Thyroid gland (tissue), 4 donors: ENCODE measurements at places on chromosomes 5 and 9. TPM values are rescaled to one million over a fixed set of nuclear protein-coding genes. Genes with fewer than 3 reads are reported as not detected.

NR5A1 gene
- not detected for total RNA-seq

ABL1 gene
- total RNA-seq = 77.8 TPM

SPINK6 gene
- total RNA-seq = not detected

TAF1L gene
- total RNA-seq = 0.11 TPM

- DNase-seq = no peak
These were observed 112.2 kb downstream of the MVB12B start for GRCh38 chr9:126438741-126439401.

- DNase-seq = no peak
These were observed 11.1 kb downstream of the PCDH1 start for GRCh38 chr5:141867139-141867538.

DNA sequence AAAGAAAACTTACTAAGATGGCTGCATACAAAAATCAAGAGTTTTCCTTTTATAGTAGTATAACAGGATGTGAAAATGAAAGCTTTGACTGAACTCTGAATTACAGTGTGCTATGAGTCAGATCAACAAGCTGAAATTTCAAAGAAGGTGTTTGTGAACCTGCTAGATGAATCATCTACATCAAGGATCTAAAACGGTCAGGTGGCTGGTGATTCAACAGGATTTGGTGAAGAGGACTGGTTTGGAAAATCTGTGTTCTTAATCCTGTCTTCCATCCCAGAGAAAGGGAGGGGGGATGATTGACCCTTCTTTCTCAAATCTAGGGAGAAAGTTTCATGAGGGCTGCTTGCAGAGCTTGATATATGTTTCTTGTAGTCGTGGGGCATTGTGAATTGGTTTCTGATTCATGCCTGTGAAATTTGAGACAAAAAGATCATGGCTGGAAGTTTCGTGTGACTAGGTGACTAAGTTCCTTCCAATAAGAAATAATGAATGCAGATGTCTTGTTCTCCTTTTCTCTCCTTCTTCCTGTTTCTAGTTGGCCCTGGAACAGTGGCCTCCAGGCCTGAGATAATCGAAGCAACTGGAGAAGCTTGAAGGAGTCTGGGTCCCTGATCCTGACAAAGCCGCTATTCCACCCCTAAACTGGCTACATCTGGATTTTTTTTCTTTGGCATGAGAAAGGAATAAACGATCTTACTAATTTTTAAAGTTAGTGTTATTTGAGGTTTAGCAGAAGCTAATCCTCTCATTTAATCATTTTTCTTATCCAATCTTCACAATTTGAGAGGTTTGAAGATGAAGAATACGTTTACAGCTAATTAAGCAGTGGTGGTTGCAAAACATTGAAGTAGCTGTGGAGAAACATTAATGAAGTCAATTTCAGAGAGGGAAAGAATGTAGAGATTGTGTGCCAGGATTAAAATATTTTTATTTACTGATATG, 67.2 kb downstream of the MRPS30 start:
- no peak for DNase-seq

DNA sequence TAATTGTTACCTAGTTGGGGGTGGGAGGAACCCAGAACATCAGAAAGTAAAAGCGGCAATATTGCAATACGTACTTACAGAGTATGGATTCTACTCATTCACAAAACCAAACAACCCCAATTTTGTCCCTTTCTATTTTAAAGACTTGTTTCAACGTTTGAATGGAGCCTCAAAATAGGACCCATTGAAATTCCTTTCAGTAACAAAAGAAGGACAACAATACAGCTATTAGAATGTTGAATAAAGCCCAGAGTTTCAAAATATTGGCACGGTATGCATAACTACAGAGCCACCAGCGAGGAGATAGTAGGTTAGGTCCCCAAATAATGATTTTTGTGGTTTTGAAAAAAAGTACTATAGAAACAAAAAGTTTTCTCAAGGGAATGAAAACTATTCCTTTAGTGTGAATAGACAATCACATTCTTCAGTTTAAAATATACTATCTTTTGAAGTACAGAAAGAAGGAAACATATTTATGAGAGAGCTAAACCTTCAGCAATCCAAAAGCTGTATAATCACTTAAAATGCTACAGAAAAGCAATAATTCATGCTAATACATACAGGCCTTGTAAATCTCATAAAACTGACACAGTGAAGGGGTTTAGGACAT, 235.5 kb downstream of the RFX3 start:
- DNase-seq = no peak

DNA sequence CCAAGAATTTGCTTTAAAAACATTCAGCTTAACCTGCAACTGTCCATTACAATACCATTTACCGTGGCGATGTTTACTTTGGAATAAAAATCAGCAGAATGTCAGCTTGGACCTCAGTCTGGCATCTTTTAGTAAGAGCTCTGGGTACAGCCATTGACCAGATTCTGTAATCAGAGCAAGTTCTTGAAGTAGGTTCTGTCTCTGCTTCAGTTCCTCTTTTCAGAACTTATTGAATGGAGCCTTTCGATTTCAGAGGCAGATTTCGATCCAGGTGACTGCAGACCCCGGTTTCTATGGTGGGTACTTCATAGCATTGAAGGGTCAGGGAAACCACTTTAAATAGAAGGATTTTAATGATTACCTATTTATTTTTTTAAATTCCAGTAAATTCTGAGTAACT, 53.4 kb upstream of the SV2C start:
- DNase-seq = no peak

DNA sequence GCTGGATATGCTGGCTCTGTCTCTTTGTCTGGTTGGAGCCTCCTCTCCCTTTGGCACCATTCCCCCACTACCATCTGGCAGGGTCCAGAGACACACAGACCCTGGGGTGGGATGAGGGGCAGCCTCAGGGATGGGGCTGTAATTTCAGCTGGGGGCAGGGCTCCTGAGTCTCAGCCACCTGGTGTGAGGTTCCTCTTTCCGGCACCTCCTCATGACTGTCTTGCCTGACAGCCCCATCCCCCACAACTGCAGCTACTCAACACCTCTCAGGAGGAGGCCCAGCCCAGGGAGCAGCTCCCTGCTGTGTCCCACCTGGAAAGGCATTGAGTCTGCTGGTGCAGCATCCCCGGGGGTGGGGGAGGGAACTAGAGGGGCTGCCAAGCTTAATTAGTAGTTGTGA, 11.7 kb upstream of the RPS14 start:
- DNase-seq = no peak
